ENCODE measurements at places on chromosomes 3 and 15.

DNA sequence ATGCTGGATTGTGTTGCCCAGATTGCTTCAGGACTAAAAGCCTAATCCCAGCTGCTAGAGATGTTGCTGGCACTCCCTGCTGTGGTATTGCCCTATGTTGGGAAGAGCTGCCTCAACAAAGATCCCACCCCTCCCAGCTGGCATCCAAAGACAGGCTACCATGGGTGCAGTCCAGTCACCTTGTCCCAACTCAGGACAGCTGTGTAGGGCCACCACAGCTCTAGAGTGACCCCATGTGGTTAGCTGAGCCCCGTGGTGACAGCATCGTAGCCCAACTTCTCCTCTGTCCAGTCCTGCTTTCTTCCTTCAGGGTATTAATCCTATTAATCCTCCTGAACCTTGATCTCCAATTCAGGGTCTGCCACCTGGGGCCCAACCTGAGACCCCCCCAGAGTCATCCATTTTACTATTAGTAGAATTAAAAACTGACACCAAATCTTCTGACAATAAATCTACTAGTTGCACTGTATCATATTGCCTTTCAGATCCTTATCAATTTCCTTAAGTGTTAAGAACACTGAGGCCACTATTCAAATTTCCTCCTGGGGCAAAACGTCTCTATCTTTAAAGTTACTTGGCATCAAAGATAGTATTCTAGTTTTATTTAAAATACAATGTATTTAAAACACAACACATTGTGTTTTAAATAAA lies 83.5 kb downstream of the AQP9 start:
- DNase-seq, result no peak
- no peak overlapping the region for H3K4me3 ChIP-seq
- no peaks in the 10 kb centered on the region for H3K36me3 ChIP-seq
- no peaks in the 10 kb centered on the region for H3K27me3 ChIP-seq
- H3K4me1 ChIP-seq, result 0 out of 2 replicates have a peak, but pooled peaks cover 1% of the 10 kb centered on the region
- H3K27ac ChIP-seq, result no peak overlapping the region

GRCh38 chr3:194854659-194855390 lies 169.1 kb downstream of the FAM43A start:
- no peaks in the 10 kb centered on the region for H3K36me3 ChIP-seq
- H3K4me3 ChIP-seq, result no peak overlapping the region
- DNase-seq, result no peak
- no peaks in the 10 kb centered on the region for H3K27me3 ChIP-seq

DNA sequence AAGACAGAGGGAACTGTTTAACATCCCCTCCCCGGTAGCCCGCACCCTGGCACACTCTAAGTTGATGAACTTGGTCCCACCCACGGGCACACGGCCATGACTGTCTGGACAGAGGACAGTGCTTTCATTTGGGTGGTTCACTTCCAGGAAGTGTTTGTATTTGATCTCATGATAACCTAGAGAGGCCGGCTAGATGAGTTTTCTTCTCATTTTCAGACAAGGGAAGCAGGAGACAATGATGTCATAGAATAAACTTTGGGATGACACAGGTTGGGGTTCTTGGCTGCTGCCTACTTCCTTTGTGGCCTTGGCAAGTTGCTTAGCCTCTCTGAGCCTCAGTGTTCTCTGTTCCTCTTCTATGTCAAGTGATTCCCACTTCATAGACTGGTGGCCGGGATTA lies 16.1 kb upstream of the LYSMD4 start:
- H3K27me3 ChIP-seq, result no peaks in the 10 kb centered on the region
- H3K36me3 ChIP-seq, result no peaks in the 10 kb centered on the region
- no peak overlapping the region for H3K27ac ChIP-seq
- DNase-seq, result no peak

- H3K4me1 ChIP-seq, result peaks cover 5% of the 10 kb centered on the region
- DNase-seq, result no peak
- H3K36me3 ChIP-seq, result no peaks in the 10 kb centered on the region
- H3K27me3 ChIP-seq, result no peaks in the 10 kb centered on the region
These were observed 4.4 kb downstream of the ZBTB38 start for GRCh38 chr3:141372656-141373055.

DNA sequence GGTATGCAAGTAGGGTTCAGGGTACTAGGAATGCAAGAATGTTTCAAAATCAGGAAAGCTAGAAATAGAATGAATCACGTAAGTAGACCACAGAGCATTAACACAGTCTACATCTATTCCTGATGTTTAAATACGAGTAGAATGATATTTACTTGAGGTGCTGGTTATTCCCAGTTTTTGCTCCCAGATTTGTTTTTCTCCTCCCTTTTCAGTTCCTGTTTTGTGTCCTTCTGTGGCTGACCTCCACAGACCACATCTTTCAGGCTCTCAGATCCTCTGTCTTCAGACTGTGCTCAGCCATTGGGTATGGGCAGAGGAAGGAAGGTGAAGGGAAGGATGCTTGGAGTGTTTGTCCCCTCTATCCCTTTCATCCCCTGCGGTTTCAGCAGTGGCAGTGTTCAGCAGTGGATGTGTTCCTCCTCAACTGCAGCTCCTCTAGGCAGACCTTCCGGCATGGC lies 276.6 kb downstream of the ZNF621 start:
- no peak overlapping the region for H3K4me3 ChIP-seq
- H3K27ac ChIP-seq, result no peak overlapping the region
- no peaks in the 10 kb centered on the region for H3K36me3 ChIP-seq
- H3K4me1 ChIP-seq, result peaks cover 1% of the 10 kb centered on the region

- H3K4me1 ChIP-seq, result no peaks in the 10 kb centered on the region
- H3K36me3 ChIP-seq, result no peaks in the 10 kb centered on the region
- H3K27ac ChIP-seq, result no peak overlapping the region
- H3K4me3 ChIP-seq, result no peak overlapping the region
- H3K27me3 ChIP-seq, result no peaks in the 10 kb centered on the region
These were observed 79.4 kb downstream of the SENP7 start for GRCh38 chr3:101433652-101434051.

GRCh38 chr3:161644891-161645635 lies 148.5 kb downstream of the OTOL1 start:
- H3K4me3 ChIP-seq, result no peak overlapping the region
- no peak for DNase-seq
- no peaks in the 10 kb centered on the region for H3K4me1 ChIP-seq
- H3K27ac ChIP-seq, result no peak overlapping the region
- H3K36me3 ChIP-seq, result no peaks in the 10 kb centered on the region

DNA sequence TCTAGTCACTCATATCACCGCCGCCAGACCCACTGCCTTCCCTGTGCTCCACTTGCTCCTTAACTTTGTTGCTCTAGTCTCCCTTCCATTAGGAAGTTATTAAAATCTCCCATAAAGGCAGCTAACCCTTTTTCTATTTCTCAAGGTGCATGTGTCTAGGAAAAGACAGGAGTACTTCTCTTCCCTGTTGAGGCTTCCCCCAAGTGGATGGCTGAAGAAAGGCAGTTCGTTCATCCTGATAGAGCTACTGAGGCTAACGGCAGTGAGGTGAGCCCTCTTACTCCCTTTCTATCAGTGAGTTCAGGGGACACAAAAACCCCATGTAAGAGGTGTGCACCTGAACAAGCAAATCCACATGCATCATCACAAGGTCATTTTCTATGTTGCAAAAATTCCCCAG lies 397.8 kb downstream of the IGSF11 start:
- H3K4me3 ChIP-seq, result no peak overlapping the region
- H3K4me1 ChIP-seq, result no peaks in the 10 kb centered on the region
- no peak overlapping the region for H3K27ac ChIP-seq
- DNase-seq, result no peak

DNA sequence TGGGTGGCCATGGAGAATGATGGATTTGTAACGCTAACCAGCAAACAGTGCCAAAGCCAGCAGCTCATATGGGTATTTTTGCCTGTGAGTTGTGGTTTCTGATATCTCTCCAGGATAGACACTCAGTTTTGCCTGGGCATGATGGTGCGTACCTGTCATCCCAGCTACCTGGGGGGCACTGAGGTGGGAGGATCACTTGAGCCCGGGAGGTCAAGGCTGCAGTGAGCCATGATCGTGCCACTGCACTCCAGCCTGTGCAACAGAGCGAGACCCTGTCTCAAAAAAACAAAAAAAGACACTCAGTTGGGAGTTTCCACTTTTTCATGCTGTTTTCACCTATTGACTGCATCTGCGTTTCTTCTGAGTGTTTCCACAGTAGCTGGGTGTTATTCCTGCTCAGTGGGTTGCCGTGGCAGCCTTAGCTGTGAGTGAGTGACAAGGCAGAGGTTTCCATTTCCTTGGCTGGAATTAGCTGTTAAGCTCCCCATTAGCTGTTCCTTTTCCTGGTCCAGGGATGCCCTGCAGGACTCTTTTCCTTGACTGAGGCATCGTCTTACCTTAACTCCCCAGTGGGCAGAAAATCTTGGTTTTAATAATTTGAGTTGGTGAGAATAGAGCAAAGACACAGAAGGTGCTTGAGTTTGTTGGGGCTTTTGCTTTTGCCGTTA lies 14.2 kb upstream of the RPP14 start:
- no peak overlapping the region for H3K4me3 ChIP-seq
- DNase-seq, result no peak
- H3K4me1 ChIP-seq, result no peaks in the 10 kb centered on the region

GRCh38 chr3:46946416-46946815 lies 30.1 kb downstream of the CCDC12 start:
- no peak for DNase-seq
- H3K4me1 ChIP-seq, result peaks cover 8% of the 10 kb centered on the region
- no peaks in the 10 kb centered on the region for H3K27me3 ChIP-seq

- H3K4me1 ChIP-seq, result no peaks in the 10 kb centered on the region
- no peak for DNase-seq
- no peaks in the 10 kb centered on the region for H3K27me3 ChIP-seq
- H3K27ac ChIP-seq, result no peak overlapping the region
- no peak overlapping the region for H3K4me3 ChIP-seq
- H3K36me3 ChIP-seq, result no peaks in the 10 kb centered on the region
These were observed 38.2 kb downstream of the TGFBR2 start for GRCh38 chr3:30644615-30645014.

DNA sequence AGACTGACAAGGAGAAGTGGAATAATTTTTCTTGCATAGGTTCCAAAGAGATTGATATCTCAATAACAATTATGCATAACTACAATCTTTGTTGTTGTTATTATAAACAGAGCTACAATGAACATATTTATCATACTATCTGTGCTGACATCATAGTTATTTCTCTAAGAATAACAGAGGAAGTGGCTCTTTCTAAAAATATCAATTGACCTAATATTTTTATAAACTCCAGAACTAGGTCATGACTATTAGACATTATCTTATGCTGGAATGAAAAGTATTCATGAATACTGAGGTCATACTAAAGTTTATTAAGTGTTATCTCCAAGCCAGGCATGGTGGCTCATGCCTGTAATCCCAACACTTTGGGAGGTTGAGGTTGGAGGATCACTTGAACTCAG lies 114.1 kb downstream of the DCLK3 start:
- H3K27me3 ChIP-seq, result no peaks in the 10 kb centered on the region
- H3K4me1 ChIP-seq, result no peaks in the 10 kb centered on the region
- H3K4me3 ChIP-seq, result no peak overlapping the region
- DNase-seq, result no peak
- H3K36me3 ChIP-seq, result no peaks in the 10 kb centered on the region
- H3K27ac ChIP-seq, result no peak overlapping the region

- no peaks in the 10 kb centered on the region for H3K4me1 ChIP-seq
- H3K4me3 ChIP-seq, result no peak overlapping the region
- H3K36me3 ChIP-seq, result no peaks in the 10 kb centered on the region
- H3K27ac ChIP-seq, result no peak overlapping the region
- no peaks in the 10 kb centered on the region for H3K27me3 ChIP-seq
These were observed 190.8 kb downstream of the PDCD6IP start for GRCh38 chr3:33989229-33989628.

- DNase-seq, result no peak
- H3K27me3 ChIP-seq, result no peaks in the 10 kb centered on the region
- no peaks in the 10 kb centered on the region for H3K36me3 ChIP-seq
- no peak overlapping the region for H3K4me3 ChIP-seq
- no peak overlapping the region for H3K27ac ChIP-seq
These were observed 166.9 kb downstream of the UACA start for GRCh38 chr15:70596354-70597055.

DNA sequence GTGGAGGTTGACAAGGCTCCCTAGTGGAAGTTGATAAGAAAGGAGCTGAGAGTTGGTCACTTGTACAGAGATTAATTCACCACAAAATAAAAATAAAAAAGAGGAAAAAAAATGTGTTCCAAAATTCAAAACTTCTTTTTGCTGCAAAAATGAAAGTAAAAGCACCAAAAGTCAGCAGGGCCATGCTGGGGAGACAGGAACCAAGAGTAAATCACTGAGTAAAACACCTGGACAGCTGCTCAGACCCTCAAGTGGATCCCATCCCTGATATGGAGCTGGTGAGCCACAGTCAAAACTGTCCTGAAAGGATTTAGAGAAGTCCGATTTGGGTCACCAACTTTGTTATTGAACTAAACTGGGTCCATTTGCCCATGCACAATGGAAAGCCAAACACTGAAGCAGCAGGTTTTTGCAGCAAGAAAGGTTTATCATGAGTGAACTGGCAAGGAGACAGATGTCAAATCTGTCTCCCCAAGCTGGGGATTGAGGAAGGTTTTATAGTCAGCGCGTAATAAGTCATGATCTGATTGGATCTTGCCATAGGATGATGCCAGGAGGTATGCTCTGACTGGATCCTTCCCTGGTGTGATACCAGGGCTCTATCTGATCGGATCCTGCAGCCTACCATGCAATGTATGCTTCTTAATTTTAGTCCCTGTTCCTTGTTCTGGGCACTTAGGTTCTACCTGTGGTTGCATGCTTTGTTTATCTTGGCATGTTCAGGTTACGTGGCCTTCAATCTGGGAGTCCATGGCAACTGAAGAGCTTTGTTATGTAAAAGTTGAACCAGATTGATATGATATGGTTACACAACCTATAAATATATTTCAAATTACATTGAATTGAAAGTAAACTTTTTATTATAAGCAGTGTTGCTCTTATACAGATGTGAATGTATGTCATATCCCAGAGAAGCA lies 313.2 kb downstream of the POLQ start:
- H3K4me3 ChIP-seq, result no peak overlapping the region
- H3K27me3 ChIP-seq, result no peaks in the 10 kb centered on the region
- H3K27ac ChIP-seq, result no peak overlapping the region
- no peak for DNase-seq
- no peaks in the 10 kb centered on the region for H3K36me3 ChIP-seq

DNA sequence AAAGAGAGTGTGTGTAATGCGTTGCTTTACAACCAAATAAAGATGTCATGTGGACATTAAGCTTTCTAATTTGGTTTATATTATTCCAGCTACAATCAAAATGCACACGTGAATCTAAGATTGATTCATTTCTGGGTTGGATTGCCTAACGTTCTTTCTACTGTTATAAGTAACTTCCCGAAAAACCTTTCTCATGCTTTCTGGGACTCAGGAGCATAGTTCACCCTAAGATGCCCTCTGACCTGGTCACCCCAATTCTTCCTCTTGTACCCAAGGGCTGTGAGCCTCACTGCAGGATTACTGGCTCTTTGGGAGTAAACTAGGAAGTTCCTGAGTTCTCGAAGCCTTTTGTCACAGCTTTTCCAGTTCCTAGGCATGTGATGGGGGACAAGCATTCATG lies 12.7 kb upstream of the LMCD1 start:
- H3K4me3 ChIP-seq, result no peak overlapping the region
- H3K4me1 ChIP-seq, result no peaks in the 10 kb centered on the region
- DNase-seq, result no peak
- no peak overlapping the region for H3K27ac ChIP-seq

Data from iPS DF 6.9 (cell line).